ENCODE measurements at places on chromosomes 4 and X. TPM values are rescaled to one million over a fixed set of nuclear protein-coding genes. Genes with fewer than 3 reads are reported as not detected.
A peak's percentile ranks its signal among the peaks of the same experiment; 100 is the strongest.

GRCh38 chr4:1261107-1261928 lies 12.4 kb upstream of the CTBP1 start:
- no peak for DNase-seq

The TMSB15C gene
- total RNA-seq = 7.6 TPM

- DNase-seq = peak; percentile 61
These were observed 111.3 kb upstream of the ELOVL6 start for GRCh38 chr4:110309675-110310074.

The TMEM35A gene
- total RNA-seq = 0.79 TPM

DNA sequence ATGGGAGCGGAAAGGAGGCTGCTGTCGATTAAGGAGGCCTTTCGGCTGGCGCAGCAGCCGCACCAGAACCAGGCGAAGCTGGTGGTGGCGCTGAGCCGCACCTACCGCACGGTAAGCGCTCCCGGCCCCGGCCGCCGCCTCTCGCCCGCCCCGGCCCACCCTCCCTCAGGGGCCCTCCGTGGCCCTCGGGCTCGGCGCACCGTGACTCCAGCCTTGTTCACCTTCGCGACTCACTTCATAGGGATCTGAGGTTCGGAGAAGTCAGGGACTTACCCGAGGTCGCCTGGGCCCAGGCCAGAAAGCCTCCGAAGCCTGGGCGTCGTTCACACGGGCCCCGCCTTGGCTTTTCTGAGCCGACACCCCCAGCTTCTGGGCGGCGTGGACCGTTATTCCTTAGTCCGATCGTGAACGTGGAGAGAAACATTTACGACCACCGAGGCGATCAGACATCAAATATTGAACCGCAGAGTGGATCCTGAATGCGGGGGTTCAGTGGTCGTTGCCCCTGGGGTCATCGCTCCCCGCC lies 362 bp downstream of the NCAPG start:
- DNase-seq = no peak

The PNMA6A gene
- 2.8 TPM for total RNA-seq

DNA sequence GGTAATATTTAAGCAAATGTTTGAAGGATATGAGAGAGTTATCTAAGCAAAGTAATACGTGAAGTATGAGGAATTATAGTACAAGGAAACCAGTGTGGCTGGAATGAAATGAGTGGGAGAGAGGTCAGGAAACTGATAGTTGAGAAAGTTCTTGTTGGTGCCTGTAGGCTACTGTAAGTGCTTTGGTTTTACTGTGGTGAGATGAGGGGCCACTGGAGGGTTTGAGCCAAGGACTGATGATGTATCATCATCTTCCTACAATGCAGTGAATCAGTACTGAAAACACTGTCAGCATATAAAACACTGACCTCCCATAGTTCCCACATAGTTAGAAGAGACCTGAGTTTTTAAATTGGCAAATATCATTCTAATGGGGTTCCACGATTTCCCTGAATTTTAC lies 367.5 kb upstream of the CTSO start:
- no peak for DNase-seq
